Hepatocyte (in vitro differentiated cells): ENCODE measurements at places on chromosomes 7 and 10.

DNA sequence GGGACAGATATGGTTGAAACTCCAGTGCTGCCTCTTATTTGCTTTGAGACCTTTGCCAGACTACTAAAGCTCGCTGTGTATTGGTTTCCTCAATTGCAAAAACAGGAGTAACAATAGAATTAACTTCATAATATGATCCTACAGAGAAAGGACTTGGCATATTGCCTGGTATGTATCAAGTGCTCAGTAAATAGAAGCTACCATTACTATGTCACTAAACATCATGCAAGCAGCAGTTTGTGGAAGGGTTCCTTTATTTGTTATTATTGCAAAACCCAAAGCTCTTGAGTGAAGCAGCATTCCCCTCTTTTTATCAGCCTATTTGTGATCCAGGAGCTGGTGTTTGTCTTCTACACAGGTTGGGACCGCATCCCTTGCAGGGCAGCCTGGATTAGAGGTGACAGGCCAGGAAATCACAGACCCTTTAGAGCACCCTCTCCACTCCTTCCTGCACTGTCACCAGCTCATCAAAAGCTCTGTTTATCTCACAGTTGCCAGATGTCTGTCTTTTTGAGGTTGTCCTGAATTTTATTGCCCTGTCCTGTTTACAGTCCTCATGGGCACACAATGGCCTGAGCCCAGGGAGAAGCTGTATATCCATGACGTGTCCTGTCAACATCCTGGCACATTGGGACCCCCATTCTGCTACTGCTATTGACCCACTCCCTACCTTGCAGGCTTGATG, 121.5 kb downstream of the SNX10 start:
- no peak overlapping the region for H3K27ac ChIP-seq
- no peaks in the 10 kb centered on the region for H3K36me3 ChIP-seq
- no peaks in the 10 kb centered on the region for H3K27me3 ChIP-seq
- no peak overlapping the region for H3K4me3 ChIP-seq

- DNase-seq = no peak
- no peaks in the 10 kb centered on the region for H3K36me3 ChIP-seq
- peaks cover 10% of the 10 kb centered on the region for H3K4me1 ChIP-seq
- H3K27me3 ChIP-seq = no peaks in the 10 kb centered on the region
Measured at GRCh38 chr7:28292834-28293526, 112.4 kb upstream of the JAZF1 start.

GRCh38 chr10:84540022-84540616, 211.7 kb downstream of the CCSER2 start:
- no peaks in the 10 kb centered on the region for H3K36me3 ChIP-seq
- DNase-seq = no peak

DNA sequence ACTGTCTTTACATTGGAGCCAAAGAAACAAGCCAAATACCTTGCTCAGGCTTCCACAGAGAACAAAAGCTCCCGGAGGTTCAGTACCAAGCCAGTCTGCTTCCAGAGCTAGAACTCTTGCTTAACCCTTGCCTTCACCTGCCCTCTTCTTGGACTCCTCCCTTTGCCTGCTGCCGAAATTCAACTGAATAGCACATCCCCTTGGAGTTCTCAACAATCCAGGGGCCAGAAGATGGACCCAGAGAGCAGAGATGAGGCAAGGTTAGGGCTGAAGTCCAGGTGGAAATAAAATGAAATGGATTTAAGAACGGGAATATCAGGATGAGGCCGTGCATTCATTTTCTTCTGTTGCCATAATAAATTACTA, 876 bp upstream of the PIK3AP1 start:
- peak overlapping the region; percentile 61 for H3K4me3 ChIP-seq

GRCh38 chr10:6738112-6738768, 158.2 kb upstream of the PRKCQ start:
- no peaks in the 10 kb centered on the region for H3K36me3 ChIP-seq
- H3K4me3 ChIP-seq = no peak overlapping the region
- H3K4me1 ChIP-seq = peaks cover 26% of the 10 kb centered on the region
- no peaks in the 10 kb centered on the region for H3K27me3 ChIP-seq

DNA sequence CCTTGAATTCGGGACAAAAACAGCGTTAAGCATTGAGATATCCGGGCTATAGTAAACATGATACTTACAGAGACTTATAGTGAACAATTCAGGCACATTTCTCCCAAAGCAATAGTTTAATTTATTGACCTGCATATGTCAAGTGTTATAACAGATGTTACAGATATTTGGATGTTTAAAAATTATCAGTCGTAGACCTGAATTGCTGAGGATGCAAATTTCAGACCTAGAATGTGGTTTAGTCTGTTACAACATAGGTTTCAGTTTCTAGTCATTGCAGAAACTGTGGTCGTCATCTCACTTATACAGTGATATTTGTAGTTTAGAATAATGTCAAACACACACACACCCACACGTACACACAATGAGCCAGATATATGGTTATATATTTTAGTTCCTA, 85.2 kb downstream of the VTI1A start:
- H3K36me3 ChIP-seq = no peaks in the 10 kb centered on the region
- no peak overlapping the region for H3K27ac ChIP-seq
- no peak overlapping the region for H3K4me3 ChIP-seq
- peaks cover 5% of the 10 kb centered on the region for H3K4me1 ChIP-seq
- DNase-seq = no peak

DNA sequence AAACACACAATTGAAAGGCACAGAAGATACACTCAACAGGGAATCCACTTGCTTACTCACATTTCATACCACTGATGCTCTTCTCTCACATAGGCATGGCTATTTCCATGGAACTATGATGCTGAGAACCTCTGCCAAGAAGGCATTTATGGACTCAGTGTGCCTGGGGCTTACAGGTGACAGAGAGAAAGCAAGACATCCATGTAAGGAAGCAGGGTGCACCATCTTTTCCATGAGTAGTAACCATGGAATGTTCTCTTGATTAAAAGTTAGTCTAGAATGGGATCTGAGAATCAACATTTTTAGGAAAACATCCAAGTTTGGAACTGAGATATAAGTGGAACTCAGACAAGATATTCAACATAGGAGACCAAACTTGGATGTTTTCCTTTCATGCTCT, 52.5 kb upstream of the MACC1 start:
- no peak overlapping the region for H3K27ac ChIP-seq
- no peaks in the 10 kb centered on the region for H3K27me3 ChIP-seq
- H3K36me3 ChIP-seq = no peaks in the 10 kb centered on the region
- no peak overlapping the region for H3K4me3 ChIP-seq

DNA sequence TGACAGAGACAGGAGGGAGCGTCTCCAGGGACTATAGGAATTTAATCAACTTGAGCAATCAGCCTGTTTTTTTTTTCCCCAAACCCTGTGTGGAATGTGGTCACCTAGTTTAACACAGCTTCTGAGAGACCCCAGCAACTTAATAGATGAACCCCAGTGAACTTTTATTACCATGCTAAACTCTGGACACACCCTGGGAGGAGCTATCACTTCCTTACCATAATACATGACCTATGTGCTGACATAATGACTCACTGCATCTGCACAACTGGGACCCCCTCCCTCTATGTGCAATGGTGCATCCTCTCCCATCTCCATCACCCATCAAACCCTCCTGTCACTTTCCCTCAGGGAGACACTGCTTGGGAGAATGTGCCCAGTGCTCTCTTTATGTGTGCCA, 83.7 kb downstream of the EPC1 start:
- peak; percentile 19 for DNase-seq
- H3K27ac ChIP-seq = no peak overlapping the region
- H3K4me3 ChIP-seq = no peak overlapping the region
- no peaks in the 10 kb centered on the region for H3K27me3 ChIP-seq
- H3K36me3 ChIP-seq = no peaks in the 10 kb centered on the region
- H3K4me1 ChIP-seq = no peaks in the 10 kb centered on the region

GRCh38 chr10:4270116-4270515, 485.1 kb upstream of the KLF6 start:
- H3K27ac ChIP-seq = peak overlapping the region; percentile 10
- H3K27me3 ChIP-seq = no peaks in the 10 kb centered on the region
- peaks cover 4% of the 10 kb centered on the region for H3K4me1 ChIP-seq
- no peak overlapping the region for H3K4me3 ChIP-seq

- no peak overlapping the region for H3K27ac ChIP-seq
- peaks cover 20% of the 10 kb centered on the region for H3K4me1 ChIP-seq
- no peak overlapping the region for H3K4me3 ChIP-seq
- DNase-seq = no peak
- no peaks in the 10 kb centered on the region for H3K27me3 ChIP-seq
Measured at GRCh38 chr10:110392121-110392520, 87.4 kb upstream of the SMNDC1 start.
